Kidney (tissue), 22 donors: ENCODE measurements at places on chromosomes 5 and 9.

GRCh38 chr5:52906343-52906742 lies 82.8 kb upstream of the ITGA2 start:
- DNase-seq = no peak

GRCh38 chr9:36319806-36320205 lies 61.6 kb upstream of the GNE start:
- DNase-seq = peak; percentile 59

- DNase-seq = no peak
Measured at GRCh38 chr5:63613442-63613841, 348.8 kb downstream of the HTR1A start.

- DNase-seq = no peak
Measured at GRCh38 chr9:76898786-76899185, 7.1 kb downstream of the PRUNE2 start.

DNA sequence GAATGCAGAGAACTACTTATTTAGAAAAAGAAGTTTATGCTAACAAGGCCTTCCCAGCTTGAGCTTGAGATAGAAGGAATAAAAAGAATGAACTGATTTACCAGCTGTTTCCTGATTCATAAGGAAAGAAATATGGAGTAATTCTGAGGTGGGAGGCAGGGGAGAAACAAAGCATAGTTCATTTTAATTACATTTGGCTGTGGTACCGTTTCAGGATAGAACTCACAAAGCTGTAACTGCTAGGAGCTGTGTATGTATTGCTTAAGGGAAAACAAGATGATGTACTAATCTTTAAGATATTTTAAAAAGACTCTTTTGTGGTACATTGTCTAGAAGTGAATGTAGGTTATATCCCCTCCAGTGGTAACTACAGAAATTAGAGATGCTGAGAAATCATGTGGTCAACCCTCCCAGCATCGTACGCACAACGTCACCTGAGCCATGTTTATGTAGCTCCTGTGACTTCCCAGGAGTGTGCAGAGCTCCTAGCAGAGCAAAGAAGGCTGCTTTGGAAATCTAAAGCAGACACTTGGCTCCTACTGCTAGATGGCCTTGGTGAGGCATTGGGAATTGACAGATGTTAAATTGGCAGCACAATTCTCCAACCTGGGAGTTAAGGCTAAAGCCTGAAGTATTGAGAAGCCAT lies 208.3 kb upstream of the VLDLR start:
- DNase-seq = peak; percentile 50

GRCh38 chr9:4335631-4336030 lies 35.8 kb upstream of the GLIS3 start:
- no peak for DNase-seq

DNA sequence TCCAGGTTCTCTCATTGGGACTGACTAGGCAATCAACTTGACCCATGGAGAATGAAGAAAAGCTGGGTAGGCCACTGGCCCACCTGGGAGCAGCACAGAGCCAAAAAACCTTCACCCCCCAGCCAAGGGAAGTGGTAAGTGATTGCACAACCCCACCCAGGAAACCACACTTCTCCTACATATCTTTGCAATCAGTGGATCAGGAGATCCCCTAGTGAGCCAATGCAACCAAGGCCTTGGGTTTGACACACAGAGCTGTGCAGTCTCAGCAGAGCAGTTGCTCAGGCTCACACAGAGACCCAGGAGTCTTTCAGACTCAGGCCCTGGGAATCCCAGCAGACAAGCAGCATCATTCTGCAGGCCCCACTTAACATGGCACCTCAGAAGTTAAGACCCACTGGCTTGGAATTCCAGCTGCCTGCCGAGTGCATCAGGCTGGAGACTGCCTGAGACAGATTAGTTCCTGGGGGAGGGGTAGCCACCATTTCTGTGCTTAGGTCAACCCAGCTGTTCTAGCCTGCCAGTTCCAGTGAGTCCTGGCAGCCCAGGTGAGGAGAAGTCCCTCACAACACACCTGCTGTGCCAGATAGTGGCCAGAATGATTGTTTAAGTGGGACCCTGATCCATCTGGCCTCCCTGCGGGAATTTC lies 136.4 kb downstream of the SAXO1 start:
- no peak for DNase-seq

- no peak for DNase-seq
Measured at GRCh38 chr5:143205386-143205785, 198.1 kb downstream of the NR3C1 start.

DNA sequence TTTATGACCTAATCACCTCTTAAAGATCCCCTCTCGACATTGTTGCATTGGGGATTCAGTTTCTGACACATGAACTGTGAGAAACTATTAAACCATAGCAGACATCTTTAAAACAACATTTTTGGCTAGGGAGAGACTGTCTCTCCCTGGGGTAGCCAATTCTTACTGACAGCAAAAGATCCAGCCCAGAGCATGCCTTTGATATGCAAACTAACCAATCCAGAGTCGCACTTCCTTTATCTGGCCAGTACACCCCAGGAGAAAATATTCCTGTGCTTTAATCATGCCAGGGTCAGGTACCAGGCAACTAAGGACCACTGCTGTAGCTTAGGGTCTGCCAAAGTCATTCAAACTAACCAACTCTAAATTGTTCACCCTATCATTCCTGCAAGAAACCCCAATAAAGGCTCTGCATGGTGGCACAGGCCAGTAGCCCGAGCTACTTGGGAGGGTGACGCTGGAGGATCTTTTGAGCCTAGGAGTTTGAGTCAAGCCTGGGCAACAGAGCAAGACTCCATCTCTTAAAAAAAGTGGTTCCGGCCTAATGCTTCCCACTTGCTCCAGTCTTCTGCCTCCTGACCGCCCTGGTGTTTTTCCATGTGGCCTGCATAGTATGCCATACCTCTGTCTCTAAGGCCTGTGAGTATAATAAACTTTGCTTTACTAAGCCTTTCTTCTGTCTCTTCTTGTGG lies 62.3 kb upstream of the DAPK1 start:
- no peak for DNase-seq

DNA sequence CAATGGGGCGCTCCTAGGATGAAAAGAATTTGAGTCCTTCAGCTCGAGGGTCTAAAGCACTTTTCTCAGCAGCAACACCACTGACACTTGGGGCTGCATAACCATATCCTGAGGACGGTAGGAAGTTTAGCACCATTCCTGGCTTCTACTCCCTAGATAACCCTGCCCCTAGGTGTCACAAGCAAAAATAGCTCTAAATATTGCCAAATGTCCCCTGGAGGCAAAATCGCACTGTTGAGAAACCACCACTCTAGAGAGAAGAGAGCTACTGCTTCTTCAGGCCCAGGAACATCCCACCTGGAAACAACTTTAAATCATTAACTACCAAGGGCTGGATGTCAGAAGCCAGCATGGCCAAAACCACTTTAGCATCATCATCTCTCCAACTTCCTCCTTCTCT lies 29.8 kb downstream of the MYO10 start:
- DNase-seq = no peak

- no peak for DNase-seq
Measured at GRCh38 chr5:126613941-126614592, 13.3 kb downstream of the PHAX start.

DNA sequence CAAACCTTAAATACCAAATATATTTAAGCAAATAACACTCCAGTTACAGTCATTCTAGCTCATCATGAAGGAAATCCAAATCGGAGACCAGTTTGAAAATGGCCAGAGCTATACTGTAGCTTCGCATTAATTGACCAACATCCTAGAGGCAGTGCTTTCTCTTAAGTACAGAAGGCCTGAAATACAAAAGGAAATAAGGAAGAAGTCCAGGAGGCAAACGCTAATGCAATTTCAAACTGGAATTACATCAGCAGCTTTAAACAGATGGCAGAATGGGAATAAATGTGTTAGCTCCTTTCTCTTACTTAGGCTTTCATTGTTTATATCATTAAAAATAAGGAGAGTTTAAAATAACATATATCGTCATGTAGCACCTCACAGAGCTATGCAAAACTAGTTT lies 197.0 kb downstream of the SEC61B start:
- no peak for DNase-seq

DNA sequence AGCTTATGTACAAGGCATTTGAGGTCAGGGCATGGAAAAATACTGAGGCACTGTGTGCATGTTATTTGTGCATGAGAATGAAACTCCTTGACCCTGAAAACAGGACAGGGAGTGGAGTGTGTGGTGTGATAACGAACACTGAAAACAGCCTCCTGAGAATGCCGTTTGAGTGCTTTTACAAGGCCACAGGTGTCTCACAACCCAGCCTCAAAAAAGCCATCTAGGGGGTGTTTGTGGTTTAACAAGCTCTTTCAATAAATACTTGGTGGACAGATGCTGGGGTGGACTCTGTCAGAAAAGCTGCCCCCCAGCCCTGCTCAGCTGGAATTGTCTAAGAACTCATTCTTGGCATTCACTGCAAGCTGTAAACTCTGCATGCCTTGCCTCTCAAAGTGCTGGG lies 94.0 kb upstream of the SLC25A48 start:
- no peak for DNase-seq

- DNase-seq = no peak
Measured at GRCh38 chr5:26482076-26482809, 556.1 kb downstream of the CDH9 start.

- DNase-seq = no peak
Measured at GRCh38 chr9:17394881-17395510, 183.9 kb upstream of the SH3GL2 start.

GRCh38 chr5:122149321-122150090 lies 20.2 kb downstream of the ZNF474 start:
- no peak for DNase-seq

DNA sequence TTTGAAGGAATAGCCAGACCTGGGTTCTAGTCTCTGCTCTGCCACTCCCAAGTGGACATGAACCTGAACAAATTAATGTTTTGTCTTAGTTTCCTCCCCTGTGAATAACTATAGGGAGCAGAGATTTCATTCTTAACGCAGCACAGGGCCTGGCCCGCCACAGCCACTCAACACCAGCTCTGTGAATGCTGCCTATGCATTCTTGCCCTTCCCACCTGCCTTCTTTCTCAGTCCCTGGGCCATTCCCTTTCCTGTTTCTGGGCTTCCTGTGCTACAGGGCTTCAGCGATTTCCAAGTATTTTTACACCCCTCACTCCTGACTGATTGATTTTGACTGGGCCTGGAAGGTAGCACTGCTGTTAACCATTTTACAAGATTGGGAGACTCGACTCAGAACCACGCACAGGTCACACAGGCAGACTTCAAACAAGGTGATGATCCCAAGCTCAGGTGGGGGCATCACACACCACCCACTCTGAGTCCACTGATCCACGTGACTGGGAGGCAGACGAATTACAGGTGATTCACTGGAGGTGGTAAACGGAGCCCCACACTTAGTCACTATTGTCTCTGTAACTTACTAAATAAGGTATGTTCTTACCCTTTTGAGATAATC lies 21.4 kb downstream of the PTPN3 start:
- peak; percentile 72 for DNase-seq

DNA sequence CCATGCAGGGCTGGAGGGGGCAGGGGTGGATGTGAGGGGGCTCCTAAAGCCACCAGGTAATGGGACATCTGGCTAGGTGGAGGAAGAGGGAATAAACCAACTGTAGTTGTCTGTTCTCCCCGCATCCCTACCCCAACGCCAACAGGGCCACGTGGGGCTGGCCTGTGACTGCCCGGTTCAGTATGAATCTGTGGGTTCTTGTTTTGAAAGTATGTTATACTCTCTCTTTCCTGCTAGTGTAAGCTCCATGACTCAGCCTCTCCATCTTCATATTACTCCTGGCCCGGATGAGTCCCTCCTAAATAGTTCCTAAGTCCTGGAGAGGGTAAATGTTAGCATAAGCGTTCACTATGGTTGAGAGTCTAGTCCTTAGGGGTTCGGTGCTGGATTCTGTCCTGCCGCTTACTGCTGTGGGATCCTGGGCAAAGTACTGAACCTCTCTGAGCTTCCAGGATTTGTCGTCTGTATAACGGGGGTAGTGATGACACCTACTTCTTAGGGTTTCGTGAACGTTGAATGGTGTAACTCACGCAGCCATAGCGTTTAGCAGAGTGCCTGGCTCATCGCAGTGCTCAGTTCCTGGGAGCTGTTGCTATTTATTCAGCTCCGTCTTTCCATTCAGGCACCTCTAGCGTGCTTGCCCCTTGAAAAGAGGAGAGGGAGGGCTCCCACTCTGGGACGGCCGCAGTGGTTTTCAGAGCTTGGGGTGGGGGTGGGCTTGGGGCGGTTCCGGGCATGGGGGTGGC lies 28.8 kb downstream of the LHX2 start:
- DNase-seq = no peak

DNA sequence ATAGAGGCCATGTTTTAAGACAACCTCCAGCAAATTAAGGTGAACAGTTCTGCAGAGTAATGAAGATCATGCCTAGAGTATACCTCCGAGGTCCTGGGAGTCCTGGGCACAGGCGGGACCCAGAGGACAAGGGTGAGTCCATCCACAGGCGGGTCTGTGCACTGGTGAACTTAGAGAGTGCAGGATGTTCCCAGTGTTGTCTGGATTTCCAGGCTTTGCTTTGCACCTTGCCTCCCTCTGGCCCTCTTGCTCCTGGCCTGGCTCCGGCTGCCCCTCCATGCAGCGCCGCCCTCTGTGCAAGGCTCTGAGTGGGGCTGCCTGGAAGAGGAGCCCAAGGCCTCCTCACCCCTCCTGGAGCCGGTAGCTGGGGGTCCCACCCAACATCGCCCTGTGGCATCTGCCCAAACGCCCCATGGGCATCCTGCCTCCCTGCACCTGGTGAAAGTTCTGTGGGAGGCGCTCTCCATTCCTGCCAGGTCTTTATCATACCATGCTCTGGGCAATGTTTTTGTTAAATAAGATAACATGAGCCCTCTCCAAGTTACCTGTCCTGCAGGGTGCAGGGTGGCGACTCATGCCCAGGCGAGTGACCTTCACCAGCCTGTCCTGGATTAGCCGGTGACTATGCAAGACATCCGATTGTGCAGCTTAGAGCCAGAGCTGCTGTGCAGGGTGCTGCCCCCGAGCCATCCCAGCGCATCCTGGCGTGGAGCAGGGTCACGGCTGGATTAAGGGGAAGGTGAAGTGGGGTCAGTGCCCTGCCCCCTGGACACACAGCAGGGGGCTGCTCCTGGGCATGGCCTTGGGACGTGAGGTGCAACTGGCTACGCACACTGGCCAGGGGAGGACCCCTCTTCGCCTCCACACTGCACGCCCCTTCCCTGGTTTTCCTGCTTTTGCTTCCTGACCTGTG lies 41.3 kb upstream of the LPCAT1 start:
- DNase-seq = no peak

DNA sequence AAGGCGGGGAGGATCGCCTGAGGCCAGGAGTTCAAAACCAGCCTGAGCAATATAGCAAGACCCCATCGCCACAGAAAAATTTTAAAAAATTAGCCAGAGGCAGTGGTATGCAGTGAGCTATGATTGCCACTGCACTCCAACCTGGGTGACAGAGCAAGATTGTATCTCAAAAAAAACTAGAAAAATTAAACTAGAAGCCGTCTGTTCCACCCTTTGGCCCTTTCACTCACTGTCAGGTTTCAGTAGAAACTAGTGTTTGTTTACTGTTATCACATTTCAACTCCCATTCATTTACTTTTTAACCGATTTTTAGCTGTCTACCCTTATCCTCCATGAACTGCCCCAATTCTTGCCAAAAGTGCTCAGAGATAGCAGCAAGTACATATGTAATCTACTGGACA lies 8.3 kb downstream of the UGCG start:
- no peak for DNase-seq
